ENCODE measurements at places on chromosomes 13 and 19.

GRCh38 chr13:111247552-111247951 lies 72.9 kb upstream of the TEX29 start:
- DNase-seq: no peak

GRCh38 chr19:53485046-53486004 lies 17.8 kb downstream of the ZNF813 start:
- DNase-seq: no peak

DNA sequence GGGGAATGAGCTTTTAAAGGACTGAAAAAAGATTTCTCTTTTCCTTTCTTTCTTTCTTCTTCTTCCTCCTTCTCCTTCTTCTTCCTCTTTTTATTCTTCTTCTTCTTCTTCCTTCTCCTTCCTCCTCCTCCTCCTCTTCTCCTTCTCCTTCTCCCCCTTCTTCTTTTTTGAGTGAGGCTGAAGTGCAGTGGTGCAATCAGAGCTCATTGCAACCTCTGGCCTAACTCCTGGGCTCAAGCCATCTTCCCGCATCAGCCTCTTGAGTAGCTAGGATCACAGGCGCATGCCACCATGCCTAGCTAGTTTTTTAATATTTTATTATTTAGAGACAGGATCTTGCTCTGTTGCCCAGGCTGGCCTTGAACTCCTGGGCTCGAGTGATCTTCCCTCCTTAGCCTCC lies 120.9 kb upstream of the KL start:
- no peak for DNase-seq

DNA sequence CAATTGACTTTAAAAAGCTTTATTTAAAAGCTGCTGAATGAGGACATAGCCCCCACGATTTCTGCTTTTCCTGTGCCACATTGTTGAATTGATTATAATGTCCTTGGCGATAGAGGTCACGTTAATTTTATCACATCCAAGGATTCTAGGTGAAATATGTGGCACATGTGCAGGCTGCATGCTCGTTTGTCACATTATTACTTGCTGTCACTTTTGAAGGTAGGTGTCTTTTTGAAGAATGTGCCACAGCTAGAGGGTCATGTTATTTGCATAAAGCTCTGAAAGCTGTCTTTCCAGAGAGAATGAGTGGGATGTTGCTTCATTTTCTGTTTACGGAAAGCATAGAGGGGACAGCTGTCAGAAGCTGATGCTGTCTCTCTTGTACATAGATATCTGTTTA lies 927.6 kb upstream of the ATXN8OS start:
- no peak for DNase-seq

DNA sequence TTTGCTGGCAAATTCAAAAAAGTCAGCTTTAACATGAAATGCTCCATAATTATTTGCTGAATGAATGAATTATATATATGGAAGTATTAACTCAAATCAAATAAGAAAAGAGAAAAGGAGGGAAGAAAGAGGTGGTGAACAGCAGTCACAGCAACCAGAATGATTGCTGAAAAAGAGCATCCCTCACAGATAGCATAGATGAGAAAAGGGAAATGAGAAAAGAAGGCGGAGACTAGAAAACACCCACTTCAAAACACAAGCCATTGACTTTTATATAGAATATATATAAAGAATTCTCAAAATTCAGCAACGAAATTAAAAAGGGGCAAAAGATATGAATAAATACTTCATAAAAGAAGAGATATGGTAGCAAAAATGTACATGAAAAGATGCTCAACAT lies 75.2 kb downstream of the CAB39L start:
- DNase-seq: no peak

DNA sequence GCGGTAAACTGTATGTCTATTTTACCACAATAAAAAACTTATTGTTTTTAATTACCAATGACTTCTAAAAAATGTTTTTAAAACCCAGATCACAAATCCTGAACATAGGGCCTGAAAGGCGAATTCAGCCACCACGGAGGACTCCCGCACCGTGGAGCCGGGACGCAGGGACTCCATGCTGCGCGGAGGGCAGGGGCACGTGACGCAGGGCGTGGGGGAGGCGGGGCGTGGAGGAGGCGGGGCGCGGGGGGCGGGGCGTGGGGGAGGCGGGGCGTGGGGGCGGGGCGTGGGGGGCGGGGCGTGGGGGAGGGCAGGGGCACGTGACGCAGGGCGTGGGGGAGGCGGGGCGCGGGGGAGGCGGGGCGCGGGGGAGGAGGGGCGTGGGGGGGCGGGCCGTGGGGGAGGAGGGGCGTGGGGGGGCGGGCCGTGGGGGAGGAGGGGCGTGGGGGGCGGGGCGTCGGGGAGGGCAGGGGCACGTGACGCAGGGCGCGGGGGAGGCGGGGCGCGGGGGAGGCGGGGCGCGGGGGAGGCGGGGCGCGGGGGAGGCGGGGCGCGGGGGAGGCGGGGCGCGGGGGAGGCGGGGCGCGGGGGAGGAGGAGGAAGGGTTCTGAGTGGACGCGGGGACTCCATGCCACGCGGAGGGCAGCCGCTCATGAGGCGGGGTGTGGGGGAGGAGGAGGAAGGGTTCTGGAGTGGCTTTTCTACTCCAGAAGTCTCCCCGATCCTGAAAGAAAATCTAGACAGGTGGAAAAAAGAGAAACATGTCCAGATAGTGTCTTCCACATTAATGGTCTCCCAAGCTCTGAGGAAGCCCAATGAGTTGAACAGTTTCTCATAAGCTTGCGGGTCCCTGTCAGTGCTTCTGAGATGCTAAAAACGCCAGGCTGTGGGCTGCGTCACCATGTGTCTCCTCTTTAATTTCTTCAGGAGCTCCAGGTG lies 4.4 kb upstream of the PROZ start:
- DNase-seq: peak; percentile 46

GRCh38 chr13:110855363-110855762 lies 59.5 kb downstream of the ANKRD10 start:
- no peak for DNase-seq

DNA sequence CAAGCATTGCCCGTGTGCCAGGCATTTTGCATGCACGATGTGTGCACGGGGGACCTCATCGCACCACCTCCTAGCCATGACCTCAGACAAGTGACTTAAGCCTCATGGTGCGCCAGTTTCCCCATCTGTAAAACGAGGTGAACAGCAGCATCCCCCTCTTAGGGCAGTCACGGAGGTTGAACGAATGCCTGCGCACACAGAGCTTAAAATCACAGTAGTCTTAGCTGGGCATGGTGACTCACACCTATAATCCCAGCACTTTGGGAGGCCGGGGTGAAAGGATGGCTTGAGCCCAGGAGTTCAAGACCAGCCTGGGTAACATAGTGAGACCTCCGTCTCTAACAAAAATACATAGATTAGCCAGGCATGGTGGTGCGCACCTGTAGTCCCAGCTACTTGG lies 48.6 kb downstream of the PIN1 start:
- no peak for DNase-seq

DNA sequence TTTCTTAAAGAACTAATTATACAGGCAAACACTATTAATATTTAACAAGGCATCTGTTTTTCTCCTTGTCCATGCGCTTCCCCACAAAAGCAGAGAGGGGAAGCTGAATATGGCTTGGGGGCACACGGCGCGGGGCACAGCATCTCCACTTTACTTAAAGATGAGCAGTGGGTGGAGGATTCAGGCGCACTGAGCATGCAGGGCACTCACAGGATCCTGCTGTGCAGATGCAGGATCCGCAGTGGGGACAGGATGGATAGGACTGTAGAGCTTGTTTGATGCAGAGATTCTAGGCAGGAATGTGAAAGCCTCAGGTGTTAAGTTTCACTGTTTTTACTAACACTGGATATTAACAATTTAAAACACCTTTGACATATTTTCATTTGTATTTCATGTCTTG lies 43.3 kb downstream of the ATP11A start:
- DNase-seq: no peak

DNA sequence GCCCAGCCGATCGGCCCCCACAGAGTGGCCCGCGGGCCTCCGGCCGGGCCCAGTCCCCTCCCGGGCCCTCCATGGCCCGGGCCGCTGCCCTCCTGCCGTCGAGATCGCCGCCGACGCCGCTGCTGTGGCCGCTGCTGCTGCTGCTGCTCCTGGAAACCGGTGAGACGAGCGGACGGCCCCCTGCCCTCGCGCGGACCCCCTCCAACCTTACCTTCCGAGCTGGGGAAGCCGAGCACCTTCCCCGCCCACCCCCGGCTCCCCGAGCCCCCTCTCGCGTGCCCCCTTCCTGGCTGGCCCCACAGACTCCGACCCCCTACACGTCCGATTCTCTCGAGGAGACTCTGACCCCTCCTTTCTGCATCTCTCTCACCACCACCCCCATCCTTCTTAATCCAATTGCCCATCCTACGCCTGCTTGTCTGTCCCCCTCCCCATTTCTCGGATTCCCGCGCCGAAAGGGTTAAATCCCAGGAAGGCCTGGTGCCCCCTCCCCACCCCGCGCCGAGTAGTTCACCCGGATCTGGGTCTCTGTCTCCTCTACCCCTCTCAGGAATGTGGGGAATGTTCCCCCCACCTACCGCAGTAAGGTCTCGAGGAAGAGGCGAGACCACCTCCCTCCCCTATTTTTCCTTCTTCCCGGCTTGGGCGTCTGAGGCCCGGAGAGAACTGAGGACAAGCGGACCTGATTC lies 502 bp downstream of the NECTIN2 start:
- no peak for DNase-seq

DNA sequence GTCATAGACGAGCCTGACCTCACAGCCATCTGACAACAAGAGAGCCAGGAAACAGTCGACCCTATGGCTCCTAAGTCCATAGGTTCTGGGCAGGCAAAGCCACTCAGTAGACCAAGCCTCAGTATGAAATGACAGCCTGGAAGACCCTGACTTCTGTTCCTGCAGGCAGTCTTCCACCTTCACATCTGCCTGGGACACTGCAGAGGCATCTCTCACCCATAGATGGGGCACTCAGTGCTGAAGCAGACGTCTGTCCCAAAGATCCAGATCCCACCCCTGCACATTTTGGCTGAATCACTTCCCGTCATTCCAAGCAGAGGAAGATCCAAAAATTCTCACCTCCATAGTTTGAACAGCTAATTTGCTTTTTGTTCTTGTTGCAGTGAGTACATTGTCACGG lies 139.3 kb upstream of the ZNF507 start:
- no peak for DNase-seq

DNA sequence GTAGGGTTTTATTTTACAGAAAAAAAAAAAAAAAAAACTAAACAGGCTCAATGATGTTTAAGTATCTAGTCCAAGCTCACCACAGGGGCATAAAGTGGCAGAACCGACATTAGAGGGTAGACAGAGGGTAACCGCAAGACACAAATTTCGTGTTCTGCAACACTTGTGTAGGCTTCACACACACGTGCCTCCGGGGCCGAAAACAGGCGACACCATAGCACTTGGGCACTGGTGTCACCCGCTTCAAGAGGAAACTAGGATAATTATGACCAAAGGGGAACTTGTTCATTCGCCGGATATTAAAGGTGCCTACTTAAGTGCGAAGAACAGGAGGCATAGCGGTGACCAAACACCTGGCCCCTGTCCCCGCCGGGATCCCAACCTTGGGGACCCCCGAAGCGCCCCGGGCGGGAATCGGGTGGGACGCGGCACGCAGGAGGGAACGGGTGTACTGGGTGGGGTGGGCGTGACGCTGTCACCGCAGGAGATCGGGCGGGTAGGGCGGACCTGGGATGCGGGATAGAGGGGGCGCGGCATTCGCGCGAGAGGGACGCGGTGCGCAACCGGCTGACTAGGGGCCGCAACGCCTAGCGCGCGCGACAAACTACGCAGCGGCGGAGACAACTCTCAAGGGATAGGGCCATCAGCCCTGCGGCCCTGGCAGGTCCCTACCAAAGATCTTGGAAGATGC lies 558 bp downstream of the MZT1 start:
- peak; percentile 15 for DNase-seq

- DNase-seq: no peak
These were observed 1052.0 kb downstream of the DIAPH3 start for GRCh38 chr13:59111751-59112171.

GRCh38 chr19:44737238-44738071 lies 11.1 kb upstream of the BCL3 start:
- DNase-seq: no peak

DNA sequence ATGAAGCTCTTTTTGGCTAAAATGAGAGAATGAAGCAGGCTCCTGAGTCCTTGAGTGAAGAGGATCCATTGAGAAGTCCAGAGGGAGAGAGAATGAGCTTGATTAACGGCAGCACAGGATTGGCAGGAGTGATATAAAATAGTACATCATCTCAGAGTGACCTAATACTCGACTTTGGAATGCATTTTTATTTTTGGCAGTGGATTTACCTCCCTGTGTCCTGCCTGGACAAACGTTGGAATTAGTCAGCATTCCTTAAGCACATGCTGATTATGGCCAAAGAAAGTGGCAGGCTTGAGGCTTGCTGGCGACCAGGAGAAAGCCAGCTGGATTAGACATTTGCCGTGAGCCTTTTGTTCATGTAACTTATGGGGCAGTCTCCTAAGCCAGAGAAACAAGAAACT lies 22.9 kb downstream of the LRCH1 start:
- no peak for DNase-seq

GRCh38 chr13:111789420-111789819 lies 277.5 kb upstream of the SOX1 start:
- no peak for DNase-seq

DNA sequence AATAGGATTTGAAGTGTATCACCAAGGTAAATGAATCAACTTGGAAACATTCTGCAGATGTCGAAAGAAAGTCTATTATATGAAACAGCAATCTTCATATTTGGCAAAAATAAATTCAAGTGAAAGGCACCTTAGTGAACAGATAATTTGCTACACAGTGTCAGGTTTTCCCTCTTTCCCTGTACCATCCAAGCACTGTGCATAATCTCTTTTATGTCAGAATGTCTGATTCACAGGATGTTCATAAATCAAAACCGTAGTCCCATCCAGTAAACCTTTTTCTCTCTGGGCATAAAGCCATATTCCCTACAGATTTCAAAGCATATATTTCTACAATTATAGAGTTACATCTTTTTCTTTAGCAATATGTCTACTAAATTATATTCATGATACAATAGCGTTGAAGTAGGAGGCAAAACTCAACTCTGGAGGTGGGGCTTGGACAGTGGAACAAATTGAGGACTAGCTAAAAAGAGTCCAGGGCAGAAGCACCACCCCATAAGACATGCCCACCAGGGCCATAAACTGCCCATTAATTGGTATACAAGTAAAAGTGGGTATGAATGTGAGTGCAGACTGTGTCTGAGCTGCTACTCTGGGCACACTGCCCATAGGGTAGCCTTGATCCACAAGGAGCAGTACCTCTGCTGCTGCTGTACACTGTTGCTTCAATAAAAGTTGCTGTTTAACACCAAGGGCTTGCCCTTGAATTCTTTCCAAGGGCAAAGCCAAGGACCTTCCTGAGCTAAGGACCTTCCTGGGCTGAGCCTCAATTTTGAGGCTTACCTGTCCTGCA lies 72.1 kb upstream of the MYCBP2 start:
- DNase-seq: no peak

GRCh38 chr19:570937-571565 lies 1.3 kb upstream of the BSG start:
- peak; percentile 32 for DNase-seq

DNA sequence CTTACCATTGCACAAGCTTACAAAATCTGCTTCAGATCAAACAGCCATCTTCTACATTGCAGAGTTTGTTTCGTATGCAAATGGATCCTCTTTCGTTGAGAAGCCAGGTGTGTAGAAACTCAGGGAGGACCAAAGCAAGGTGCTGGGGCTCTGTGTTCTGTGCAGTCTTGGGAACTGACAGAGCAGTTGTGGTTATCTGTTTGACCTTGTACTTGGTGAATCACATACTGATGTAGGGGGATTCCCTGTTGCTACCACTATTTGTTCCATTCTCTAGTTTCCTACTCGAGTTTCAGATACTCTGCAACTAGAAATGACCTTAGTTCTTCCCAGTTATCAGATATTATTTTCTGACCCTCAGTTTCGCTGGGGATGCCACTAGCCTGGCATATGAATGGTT lies 95.2 kb upstream of the CLDN10 start:
- no peak for DNase-seq

- DNase-seq: no peak
These were observed 4.7 kb upstream of the CYP4F3 start for GRCh38 chr19:15636026-15636425.

All from memory B cell (primary cell).